ENCODE measurements at places on chromosomes 1 and 21.

DNA sequence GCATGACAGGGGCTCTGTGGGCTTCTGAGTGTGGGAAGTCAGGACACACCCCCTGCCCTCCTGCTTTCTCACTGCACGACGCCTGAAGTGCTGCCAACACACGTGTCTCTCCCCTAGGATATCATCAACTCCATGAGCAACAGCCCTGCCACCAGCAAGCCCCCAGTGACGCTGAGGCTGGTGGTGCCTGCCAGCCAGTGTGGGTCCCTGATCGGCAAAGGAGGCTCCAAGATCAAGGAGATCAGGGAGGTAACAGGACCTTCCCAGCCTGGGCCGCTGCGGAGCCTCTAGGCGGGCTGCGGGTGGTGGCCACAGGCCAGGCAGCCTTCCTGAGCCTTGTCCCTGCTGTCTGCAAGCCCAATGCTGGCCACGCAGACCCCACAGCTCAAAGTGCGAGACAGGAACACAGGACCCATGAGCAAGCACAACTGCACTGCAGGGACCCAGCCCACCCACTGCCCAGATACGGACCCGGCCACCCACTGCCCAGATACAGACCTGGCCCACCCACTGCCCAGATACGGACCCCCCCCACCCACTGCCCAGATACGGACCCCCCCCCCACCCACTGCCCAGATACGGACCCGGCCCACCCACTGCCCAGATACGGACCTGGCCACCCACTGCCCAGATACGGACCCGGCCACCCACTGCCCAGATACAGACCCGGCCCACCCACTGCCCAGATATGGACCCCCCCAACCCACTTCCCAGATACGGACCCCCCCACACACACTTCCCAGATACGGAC, 72.2 kb upstream of the COL6A1 start:
- DNase-seq, result no peak

GRCh38 chr1:230827081-230827681, 41.1 kb downstream of the C1orf198 start:
- DNase-seq, result no peak

DNA sequence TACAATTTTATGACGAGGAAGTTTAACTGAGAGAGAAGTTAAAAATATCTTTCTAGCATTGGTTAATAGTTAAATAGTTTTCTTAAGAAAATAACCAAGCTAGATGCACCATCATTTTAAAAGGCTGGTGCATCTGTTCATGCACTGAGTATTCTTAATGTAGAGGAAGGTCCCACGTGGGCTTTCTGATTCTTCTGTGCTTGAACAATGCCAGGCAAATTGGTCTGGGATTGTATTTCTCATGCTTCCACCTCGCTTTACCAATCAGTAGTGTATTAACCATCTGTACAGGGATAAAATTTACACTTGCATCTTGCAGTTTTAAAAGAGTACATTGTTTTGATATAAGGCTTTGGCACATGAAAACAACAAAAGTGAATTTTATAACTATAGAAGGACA, 47.4 kb upstream of the MTF2 start:
- DNase-seq, result no peak

DNA sequence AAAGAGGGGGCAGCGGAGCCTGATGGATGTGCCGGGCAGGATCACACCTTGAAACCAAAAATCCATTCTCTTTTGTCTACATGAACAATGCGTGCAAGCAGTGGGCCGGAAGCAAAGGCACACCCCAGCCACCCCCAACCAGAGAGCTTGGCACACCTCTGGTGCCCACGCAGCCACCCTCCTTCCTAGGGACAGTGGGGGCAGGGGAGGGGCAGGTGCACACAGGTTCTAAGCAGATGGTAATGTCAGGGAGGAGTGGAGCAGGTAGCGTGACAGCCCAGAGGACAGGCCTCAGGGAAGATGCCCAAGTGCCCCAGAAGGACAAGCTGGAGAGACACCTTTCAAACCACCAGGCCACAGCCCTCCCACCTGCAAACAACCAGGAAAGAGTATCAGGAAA, 36.5 kb downstream of the SYF2 start:
- DNase-seq, result no peak

DNA sequence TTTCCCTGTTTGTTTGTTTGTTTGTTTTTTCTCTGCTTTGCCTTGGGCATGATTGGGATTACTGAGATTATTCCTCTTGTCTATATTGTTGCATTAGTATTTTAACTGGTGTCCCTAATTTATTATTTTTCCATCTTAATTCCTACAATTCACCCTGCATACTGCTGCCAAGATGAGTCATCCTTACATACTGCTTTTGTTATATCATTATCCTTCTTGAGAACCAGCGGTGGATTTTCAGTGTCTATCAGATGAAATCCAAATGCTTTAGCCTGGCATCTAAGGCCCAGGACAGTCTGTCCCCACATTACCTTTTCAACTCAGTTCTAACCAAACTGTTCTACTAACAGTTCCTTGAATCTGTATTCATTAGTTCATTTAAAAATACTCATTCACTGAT, 101.7 kb downstream of the OLFML2B start:
- no peak for DNase-seq

DNA sequence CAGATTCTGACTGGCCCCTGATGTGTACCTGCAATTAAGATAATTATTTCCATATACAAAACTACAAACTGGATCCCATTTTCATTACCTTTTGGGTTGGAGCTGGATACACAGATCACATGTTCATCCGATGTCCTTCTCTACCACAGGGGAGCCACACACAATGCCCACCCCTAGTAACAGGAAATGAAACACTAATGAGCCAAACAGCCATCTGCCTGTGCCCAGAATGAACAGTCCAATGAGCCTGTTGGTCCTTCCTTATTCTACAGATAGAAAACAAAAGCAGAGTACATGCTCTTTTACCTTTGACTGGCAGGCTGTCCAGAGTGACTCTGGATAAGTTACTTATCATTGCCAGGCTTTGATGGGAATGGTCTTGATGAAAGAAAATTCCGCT, 68.6 kb downstream of the SIPA1L2 start:
- DNase-seq, result no peak

All from KG1 (cell line).